ENCODE measurements at places on chromosomes 12 and 14. TPM values are rescaled to one million over a fixed set of nuclear protein-coding genes. Genes with fewer than 3 reads are reported as not detected.

Gene ESRRB
- 4.5 TPM for polyA plus RNA-seq

- no peak for DNase-seq
Measured at GRCh38 chr12:131829791-131830334, 1.7 kb downstream of the MMP17 start.

DNA sequence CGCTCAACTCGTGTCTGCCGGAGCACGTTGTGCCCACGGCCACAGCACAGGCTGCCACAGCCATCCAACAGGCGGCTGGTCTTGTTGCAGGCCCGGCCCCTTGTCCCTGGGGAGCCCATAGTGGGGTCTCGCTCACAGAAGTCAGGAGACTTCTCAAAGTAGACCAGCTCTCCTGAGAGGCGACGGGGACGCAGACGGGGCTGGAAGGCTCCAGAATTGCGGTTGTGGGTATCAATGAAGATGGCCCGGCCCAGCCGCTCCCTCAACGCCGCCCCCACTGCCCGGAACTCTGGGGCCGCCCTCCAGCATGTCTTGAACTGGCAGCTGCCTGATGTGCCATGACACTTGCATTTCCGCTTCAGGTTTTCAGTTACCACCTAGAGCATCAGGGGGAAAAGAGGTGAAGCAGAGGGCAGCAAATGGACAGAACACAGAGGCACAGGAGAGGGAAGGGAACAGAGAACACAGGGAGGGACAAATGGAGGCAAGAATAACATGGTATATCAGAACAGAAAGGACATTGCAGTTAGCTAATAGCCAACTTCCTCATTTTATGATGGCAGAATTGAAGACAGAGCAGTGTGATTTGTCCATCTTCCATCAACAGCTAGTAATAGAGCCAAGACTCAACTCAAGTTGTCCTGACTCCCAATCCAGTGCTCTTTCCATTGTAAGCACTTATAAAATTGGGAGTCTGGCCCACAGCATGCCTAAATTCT is 5.2 kb downstream of the WNT10B start:
- DNase-seq = no peak

DNA sequence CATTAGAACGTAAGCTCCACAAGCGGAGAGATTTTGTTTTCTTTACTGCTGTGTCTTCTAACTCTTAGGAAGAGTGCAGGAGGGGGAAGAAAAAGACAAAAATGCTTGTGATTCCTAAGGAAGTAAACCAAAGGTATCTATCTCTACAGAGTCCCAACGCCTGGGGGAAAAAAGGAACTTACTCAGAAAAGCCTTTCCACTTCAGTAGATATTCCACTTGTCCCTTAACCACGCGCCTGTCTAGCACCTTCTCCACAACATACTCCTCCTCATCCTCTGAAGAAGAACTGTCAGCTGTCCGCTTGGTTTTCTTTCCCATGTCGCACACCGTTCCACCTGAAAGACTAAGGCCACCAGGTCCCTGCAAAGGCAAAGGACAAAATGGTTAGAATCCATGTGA is 22.6 kb downstream of the CBX5 start:
- DNase-seq = no peak

GRCh38 chr12:71218616-71219015 is 60.8 kb upstream of the TSPAN8 start:
- DNase-seq = peak; percentile 33

DNA sequence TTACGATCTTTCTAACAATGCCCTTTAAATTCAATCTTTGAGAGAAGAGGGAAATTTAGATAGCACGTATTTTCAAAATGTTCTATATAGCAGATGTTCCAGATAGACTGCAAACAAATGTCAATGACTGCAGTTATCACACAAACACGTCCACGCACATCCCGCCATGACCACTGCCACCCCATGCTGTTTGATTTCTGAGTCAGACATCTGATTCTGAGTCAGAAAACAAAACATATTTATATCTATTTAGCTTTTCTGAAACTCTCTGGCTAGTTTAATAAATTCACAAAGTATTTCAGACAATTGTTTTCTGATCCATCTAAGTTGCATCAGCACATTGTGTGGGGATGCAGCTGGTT is 105.9 kb upstream of the BCAT1 start:
- DNase-seq = no peak

GRCh38 chr14:59268011-59268410 is 79.5 kb downstream of the DAAM1 start:
- no peak for DNase-seq

- no peak for DNase-seq
Measured at GRCh38 chr14:76812093-76812421, 625 bp downstream of the ANGEL1 start.

Gene YBX3
- polyA plus RNA-seq = 214 TPM

GRCh38 chr12:80058586-80058985 is 40.8 kb upstream of the OTOGL start:
- no peak for DNase-seq

Gene CCDC177
- polyA plus RNA-seq = 0.25 TPM

- no peak for DNase-seq
Measured at GRCh38 chr14:102982852-102983470, 60.5 kb downstream of the AMN start.

Gene DHH
- 0.15 TPM for polyA plus RNA-seq

DNA sequence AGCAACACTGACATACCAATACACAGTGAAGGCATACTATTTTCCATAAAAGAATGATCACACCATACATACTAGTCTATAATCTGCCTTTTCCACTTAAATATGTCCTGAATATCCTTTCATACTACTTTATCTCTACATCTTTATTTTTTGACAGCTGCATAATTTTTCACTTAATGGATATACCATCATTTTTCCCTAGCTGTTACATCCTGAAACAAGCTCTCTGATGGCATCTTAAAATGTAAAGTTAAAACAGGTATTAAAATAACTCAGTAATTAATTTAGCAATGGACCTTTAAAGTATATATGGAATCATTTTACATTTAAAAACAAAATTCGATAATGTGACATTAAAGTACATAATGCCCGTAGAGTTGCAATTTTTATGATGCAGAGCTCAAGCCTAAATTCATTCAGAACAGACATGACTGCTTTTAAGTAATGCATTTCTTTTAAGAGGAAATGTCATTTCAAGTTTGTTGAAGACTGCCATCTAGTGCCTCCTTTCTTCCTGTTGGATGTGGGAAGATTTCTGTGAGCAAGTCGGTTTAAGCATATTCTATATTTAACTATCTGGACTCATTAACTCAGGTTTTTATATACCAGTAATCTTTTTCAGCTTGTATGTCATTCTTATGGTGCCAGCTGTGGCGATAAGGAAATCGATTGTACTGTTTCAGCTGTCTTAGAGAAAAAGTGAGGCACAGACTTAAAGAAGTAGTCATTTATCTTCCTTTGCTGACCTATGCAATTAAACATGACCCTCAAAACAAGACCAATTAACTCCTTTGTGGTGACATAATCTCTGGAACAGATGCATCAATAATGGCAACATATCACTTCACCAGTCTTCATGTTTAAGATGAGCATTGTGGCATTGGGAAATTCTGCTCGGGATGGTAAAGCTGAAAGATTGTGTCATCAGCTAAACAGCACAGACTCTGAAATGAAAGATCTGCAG is 20.3 kb downstream of the PRICKLE1 start:
- DNase-seq = peak; percentile 80

DNA sequence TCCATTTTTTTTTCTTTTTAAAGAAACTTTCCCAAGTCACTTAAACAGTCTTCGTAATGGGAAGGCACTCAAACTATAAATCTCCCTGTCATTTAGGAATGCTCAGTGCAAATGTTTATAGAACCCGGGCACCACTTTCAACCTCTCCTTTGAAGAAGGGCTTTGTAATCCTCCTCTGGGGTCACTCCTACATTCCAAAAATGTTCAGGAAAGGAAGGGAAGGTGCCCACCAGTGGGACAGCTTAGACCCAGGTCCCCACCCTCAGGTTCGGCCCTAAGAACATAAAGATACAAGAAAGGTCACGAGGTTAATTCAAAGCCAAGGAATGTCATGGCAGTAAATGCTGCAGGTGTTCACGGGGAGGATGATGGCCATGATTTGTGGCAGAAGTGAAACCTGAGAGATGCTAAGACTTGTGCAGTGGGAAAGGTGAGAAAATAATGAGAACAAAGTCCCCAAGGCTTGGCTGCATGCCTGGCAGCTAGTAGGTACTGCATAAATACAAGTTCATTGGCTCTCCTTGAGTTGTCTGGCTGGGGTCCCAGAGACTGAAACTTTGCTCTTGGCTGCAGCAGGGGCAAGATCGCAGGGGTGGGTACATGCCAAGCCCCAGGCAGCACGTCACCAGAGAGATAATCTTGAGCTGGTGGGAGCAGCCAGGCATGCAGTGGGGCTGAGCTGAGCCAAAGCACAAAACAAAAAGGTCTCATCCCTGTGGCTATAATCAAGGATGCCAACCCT is 21.1 kb downstream of the KRT18 start:
- DNase-seq = peak; percentile 91

DNA sequence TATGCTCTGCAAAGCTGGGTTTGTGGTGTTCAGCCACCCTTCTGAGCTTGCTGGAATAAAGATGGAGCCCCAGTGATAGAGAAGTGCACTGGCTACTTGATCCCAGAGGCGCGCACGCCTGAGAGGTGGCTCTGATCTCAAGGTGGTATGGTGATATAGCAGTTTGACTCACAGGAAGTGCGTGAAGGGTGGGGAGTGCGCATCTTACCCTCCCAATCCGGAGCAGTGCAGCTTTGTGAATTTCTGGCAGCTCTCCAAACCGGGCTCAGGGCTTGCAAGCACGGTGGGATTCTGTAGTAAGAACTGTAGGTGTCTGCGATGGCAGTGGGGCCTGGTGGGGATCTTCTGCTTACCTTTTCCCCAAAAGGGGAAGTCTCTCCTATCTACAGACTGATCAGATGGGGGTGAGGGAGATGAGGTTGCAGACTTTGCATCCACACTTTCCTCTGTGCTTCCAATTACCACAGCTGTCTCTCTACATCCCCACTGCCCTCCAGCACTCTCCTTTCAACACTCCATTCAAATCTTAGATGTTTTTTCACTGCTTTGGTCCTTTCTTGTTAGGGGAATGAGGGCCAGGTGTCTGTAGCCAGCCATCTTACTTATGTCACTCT is 197.4 kb upstream of the SLC38A2 start:
- no peak for DNase-seq

Gene ZC3H14
- polyA plus RNA-seq = 24.4 TPM

- no peak for DNase-seq
Measured at GRCh38 chr12:113467142-113467501, 4.5 kb downstream of the LHX5 start.

Gene RAD9B
- polyA plus RNA-seq = 0.31 TPM

GRCh38 chr14:64937171-64937820 is 5.2 kb downstream of the GPX2 start:
- DNase-seq = no peak

Gene RNASE3
- polyA plus RNA-seq = not detected
